ENCODE measurements at places on chromosomes 11 and 22. TPM values are rescaled to one million over a fixed set of nuclear protein-coding genes. Genes with fewer than 3 reads are reported as not detected.

Gene GVQW3
- total RNA-seq, result 1.0 TPM

Gene CCDC73
- not detected for total RNA-seq

Gene CALCA
- total RNA-seq, result 2.9 TPM

Gene NELL1
- not detected for total RNA-seq

Gene NAALAD2
- 0.76 TPM for total RNA-seq

Gene GANAB
- total RNA-seq, result 93.9 TPM

DNA sequence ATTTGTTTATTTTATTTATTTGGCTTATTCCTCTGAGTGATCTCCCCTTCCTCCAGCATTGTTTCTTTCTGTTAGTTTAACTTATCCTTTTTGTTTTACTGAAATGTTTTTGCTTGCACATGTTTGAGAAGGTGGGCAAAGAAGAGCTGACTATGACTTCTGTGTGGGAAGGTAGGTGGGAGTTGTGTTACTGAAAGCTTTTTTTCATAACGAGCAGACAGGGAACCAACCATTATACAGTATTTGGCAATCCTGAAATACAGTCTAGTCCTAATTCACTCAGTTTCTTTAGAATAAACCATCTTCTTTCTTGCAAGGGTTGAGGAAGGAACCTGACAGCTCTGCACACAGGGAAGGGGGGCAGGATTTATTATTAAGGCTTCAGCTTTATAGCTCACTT is 37.0 kb upstream of the PAK1 start:
- DNase-seq, result no peak

DNA sequence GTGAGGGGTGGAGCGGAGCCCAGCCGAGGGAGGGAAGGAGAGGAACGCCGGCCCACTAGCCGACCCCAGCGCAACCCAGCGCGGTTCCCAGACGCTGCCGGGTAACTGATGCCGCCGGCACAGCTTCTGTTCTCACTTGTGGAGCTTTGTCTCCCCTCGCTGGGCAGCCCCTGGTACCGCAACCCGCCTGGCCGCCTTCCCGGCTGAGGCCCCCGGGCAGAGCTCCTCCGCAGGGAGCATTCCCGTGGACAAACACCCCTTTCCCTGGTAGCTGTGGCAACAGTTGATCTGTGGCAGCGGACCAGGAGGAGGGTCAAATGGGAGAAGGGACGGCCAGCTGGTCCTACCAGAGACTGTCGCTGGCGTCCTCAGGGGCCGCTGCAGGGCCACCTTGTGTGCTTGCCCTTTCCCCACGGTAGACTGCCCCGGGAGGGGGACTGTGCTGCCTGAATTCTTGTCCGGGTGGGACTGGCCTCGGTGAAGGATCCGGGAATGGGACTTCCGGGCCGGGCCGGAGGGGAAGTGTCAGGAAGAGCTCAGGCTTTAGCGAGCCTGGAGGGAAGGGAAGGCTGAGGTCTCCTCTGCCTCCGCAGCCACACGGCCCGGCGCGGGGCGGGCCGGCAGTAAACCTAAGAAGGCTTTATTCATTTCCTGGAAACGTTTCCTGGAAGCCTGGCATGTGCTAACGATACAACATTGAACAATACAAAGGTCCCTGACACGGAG is 468.0 kb downstream of the OPCML start:
- DNase-seq, result peak; percentile 83

- DNase-seq, result no peak
Observed at GRCh38 chr22:17436981-17437412, 67.7 kb downstream of the CECR2 start.

DNA sequence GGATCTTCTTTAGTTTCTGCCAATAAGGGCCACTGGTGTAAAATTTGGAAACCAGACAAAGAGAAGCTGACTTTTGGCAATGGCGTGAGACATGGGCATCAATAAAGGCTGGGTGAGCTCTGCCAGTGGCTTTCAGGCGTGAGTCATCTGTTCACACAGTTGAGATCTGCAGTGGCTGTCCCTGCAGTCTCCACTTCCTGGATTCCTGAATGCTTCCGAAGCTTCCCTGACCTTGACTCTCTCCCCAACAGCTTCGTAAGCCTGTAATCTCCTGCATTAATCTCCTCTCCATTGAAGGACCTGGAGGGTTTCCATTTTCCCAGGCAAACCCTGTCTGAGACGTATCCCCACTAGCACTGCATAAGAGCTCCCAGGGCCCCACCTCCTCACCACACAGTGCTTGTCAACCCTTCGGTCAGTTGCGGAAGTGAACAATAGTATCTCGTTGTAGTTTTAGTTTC is 574.7 kb downstream of the TBC1D22A start:
- no peak for DNase-seq

DNA sequence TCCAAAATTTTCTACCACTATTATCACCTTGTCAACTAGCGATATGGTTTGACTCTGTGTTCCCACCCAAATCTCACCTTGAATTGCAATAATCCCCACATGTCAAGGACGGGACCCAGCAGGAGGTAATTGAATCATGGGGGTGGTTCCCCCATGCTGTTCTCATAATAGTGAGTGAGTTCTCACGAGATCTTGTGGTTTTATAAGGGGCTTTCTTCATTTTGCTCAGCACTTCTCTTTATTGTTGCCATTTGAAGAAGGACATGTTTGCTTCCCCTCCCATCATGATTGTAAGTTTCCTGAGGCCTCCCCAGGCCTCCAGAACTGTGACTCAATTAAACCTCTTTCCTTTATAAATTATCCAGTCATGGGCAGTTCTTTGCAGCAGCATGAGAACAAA is 73.5 kb upstream of the ZC3H12C start:
- DNase-seq, result no peak

- peak; percentile 44 for DNase-seq
Observed at GRCh38 chr22:29503811-29504372, 23.9 kb downstream of the NEFH start.

DNA sequence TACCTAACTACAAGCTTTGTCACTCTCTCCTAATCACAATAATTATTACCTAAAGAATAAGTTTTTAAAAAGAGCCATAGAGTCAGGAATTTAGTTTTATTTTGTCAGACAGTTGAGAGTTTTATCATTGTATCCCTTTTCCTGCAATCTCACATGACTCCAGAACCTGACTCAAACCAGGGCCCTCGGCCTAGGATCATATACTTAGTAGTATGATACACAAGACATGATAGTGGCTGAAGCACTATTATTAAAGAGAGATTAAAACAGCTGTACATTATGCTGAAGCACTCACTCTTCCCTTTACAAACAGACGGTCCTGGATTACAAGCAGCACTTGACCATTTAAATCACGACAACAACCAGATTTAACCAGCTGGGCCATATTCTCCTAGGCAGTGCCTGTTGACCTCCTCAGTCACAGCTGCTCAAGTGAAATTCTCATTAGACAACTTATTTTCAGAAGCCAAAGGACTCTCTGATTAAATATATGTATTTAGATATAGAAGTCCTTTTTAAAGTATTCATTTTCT is 44.0 kb downstream of the SOX6 start:
- no peak for DNase-seq

- DNase-seq, result peak; percentile 50
Observed at GRCh38 chr22:25153961-25154666, 45.5 kb upstream of the CRYBB3 start.

GRCh38 chr11:1820463-1821325 is 14.1 kb upstream of the SYT8 start:
- DNase-seq, result no peak

- DNase-seq, result no peak
Observed at GRCh38 chr11:100759856-100760255, 72.8 kb downstream of the ARHGAP42 start.

- peak; percentile 77 for DNase-seq
Observed at GRCh38 chr11:112881461-112881860, 79.8 kb upstream of the NCAM1 start.

DNA sequence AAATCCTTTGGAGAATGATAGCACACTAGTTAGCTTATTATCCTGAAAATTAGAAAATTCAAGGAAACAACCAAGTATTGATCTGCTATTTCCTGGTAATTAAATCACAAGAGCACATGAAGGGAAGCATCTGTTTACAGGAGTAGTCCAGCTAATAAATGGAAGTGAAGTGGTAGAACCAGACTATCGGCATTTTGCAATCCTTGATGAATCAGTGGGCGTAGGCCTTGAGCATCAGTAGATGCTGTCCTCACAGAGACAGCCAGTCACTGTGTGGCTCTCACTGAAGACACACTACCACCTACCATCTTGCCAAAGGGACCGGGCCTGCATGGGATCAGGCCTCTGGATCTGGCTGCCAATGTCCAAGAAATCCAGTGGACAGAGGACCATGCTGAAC is 69.8 kb downstream of the FBLN1 start:
- no peak for DNase-seq

DNA sequence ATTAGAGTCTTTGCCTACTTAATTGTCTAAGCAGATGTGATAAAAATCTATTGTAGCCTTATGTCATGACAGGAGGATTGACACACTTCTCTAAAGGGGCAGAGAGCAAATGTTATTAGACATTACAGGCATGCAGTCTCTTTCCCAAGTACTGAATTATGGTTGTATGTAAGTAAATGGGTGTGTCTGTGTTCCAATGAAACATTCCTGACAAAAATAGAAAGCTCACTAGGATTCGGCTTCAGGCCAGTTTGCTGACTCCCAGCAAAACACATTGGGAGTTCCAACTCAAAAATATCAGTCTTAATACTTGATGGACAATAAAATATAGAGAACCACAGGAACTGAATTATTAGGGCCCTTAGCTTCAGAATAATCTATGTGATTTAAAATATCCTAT is 1480.4 kb downstream of the FAM181B start:
- no peak for DNase-seq

DNA sequence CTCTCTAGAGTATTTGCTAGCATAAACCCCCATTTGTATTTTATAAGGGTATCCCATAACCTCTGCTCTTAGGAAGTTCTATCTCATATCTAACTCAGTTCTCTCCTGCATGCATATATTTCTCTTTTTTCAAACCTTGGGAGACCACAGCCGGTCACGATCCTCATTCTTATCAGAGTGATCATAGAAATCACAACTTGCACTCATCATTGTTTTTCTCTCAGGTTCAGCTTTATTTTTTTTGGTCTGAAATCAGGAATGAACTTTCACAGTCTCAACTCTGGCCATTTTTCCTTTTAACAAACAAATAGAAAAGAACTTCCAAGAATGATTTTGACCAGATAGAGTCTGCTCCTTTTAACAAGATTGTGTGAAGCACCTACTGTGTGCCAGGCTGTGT is 98.6 kb upstream of the BLID start:
- no peak for DNase-seq

DNA sequence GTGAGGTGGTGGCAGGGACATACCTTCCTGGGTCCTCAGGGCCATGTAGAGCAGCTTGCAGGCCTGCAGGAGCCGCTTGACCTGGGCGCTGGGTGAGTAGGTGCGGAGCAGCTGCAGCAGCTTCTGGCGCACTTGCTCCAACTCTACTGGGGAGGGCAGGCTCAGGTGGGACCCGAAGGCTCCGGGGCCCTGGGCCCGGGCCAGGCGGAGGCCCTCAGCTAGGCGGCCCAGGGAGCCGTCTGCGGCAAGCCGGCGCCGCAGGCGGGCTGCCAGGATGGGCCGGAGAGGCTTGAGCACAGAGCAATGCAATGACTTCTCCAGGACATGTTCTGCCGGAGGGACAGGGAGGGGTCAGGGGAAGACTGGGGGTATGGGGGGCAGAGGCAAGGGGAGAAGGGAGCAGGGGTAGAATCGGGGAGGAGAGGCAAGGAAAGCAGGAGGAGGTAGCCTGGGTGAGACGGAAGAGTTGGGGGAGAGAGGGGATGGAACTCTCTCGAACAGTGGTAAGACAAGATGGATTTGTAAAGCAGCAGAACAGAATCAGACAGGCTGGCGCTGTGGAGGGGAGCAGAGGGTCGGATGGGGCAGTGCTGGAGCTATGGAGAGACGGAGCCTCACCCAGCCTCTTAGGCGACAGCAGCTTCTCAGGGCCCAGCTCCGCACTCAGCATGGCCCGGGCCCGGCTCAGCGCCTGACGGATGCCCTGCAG is 2.2 kb downstream of the RIN1 start:
- DNase-seq, result peak; percentile 20

DNA sequence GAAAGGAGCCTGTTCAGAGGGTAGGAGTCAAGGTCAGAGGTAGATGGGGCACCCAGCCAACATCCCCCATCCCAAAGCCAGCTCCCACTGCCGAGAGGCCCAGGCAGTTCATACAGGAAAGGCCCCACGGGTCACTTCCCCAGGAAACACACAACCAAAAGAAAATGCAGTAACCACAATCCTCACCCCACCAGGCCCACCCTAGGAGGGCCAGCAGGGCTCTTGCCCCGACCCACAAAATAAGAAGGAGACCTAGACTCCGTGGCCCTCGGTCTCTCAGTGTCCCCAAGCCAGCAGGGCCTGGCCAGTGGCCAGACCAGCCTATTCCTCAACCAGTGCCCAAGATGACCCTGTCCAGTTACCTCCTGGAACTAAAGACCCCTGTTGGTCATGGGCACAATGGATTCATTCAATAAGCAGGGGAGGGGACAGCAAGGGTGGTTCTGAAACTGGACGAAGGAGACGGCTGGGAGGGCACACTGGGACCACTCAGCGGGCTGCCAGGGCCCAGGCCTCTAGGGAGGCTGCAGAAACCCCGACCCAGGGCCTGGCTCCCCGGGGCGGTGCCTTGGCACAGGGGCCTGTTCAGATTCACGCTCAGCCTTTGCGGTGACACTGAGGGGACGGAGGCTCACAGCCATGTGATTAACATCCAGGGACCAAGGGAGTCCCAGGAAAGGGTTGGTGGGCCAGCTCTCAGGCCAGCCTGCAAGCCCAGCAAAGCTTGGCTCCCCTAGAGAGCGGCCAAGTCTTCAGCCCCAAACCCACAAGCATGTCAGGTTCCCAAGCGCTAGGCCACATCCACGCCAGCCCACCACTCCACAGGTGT is 5.5 kb downstream of the RAB3IL1 start:
- DNase-seq, result no peak

DNA sequence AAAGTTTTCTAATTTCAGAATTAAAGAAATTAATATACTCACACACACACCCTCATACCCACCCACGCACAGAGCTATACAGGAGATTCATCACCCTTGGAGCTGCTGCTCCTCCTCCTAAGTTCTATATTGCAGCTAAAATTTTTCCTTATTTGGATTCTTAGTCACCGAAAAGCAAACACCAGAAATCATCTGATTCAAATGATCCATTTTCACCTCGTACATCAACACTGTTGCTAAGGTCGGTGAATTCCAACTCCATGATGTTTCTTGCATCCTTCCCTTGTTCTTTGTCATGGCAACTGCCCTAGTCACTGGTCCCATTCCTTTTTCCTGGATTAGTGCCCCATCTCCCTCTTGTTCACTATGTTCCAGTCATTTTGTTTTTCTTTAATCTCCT is 286.2 kb downstream of the GRM5 start:
- DNase-seq, result no peak

DNA sequence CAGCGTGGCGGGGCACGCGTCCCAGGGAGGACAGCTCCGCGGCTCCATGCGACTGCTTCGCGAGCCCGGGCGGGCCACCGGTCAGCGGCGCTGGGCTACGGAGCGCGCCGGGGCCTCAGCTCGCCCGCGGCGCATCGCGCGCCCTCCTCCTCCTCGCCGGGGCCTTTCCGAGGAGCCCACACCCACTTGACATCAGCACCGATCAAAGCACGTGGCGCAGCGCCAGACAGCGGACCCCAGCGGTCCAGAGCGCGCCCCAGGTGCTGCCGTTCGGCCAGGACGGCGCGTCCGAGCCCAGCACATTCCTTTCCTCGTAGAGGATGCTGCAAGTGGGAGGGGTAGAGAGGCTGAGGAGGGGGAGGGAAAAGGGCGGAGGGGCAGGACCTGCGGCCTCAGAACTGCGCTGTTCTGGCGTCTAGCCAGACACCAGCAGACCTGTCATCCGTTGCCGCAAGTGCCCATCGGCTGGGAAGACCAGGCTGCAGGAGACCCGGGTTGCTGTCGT is 88.6 kb downstream of the PLEKHA7 start:
- peak; percentile 67 for DNase-seq

- DNase-seq, result no peak
Observed at GRCh38 chr11:75024764-75025211, 36.1 kb downstream of the NEU3 start.

All from heart left ventricle (tissue), 16 donors.